SIG-M5 (cell line): ENCODE measurements at places on chromosomes 4 and X.

GRCh38 chr4:119040694-119041185 lies 94.9 kb upstream of the MYOZ2 start:
- no peak for DNase-seq

GRCh38 chrX:150897421-150898320 lies 797 bp downstream of the CD99L2 start:
- DNase-seq: no peak

- no peak for DNase-seq
These were observed 36.4 kb downstream of the HTRA3 start for GRCh38 chr4:8305851-8306471.

GRCh38 chr4:52822583-52822971 lies 39.5 kb upstream of the RASL11B start:
- no peak for DNase-seq

DNA sequence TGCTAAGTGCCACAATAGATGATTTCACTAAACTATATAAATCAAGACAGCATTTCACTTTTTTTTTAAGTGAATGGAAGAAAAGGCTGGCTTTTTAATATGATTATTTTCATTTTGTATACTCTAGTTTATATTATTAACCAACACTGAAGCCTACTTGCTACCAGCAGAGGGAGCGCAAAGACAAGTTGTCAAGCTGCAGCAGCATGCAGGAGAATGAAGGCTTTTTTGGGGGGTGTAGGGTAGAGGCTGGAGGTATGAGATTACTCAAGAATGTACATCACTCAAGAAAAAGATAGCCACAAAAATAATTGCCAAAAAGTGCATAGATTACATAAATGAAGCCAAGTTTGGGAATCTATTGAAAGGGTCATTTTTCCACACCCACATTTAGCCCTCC lies 519.5 kb downstream of the FGF13 start:
- DNase-seq: no peak

GRCh38 chrX:3807906-3808305 lies 94.5 kb upstream of the PRKX start:
- no peak for DNase-seq

- no peak for DNase-seq
These were observed 1183.4 kb upstream of the PCDH7 start for GRCh38 chr4:29536745-29537144.

GRCh38 chr4:108116423-108117168 lies 52.1 kb downstream of the LEF1 start:
- no peak for DNase-seq

GRCh38 chrX:38060331-38060878 lies 54.1 kb downstream of the SYTL5 start:
- no peak for DNase-seq

DNA sequence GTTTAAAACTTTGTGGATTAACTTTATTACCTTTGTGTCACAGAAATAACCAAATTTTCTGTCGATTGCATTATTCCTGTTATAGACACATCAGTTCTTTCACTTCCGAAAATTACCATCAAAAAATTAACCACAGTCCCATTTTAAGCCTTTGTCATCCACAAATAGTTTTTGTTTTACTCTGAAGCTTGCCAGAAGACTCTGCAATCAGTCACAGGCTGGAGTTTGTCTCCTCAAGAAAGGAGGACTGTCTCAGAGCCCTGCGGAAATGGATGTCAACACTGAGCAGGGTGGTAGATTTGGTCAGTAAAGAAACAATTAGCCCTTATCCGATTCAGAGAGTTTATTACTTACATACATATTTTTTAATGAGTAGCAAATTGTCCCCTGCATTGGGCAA lies 20.1 kb upstream of the TCEAL4 start:
- no peak for DNase-seq

- no peak for DNase-seq
These were observed 2.7 kb downstream of the TMEM255A start for GRCh38 chrX:120308558-120308957.

GRCh38 chr4:109611045-109611646 lies 51.1 kb downstream of the MCUB start:
- DNase-seq: no peak

GRCh38 chr4:26151615-26152014 lies 169.2 kb upstream of the RBPJ start:
- no peak for DNase-seq

DNA sequence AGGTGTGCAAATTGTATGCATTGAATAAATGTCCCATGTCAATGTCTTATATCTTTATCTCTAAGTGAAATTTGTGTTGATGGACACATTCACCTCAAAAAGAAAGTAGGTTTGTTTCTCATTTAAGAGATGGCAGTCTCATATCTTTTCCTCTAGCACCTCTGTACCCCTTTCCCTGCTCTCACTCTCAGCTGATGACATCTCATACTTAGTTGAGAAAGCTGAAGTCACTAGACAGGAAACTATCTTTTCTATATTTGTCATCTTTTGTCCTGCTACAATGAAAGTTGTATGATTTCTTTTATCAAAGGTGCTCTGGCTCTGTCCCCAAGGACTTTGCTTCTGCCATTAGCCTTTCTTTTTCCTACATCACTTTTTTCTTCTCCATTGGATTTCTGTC lies 84.0 kb upstream of the GRPR start:
- no peak for DNase-seq

DNA sequence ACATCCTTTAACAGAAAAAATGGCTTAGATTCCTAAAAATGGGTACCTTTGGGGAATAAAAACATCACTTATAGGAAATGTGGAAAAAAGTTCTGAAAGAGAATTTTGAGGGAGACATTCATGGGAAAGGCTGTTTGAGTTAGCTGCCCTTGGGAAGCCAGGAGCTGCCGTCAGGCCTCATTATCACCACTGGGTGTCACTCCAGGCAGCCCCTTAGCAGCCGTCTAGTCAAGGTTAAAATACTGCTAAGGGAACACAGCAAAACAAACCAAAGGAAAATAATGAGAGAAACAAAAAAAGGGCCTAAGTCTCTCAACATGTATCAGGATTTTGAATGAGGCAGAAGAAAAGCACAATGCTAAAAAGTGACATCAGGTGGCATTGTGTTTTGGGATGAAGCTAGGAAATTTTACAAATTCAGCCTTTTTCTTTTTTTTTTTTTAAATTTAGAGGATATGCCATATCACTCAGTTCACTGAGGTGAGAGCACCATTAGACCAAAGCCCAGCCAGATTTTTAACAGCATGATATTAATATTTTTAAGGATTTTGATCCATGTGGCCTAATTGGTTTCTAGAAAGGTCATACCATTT lies 235.3 kb downstream of the GPAT3 start:
- DNase-seq: no peak

- no peak for DNase-seq
These were observed 841.6 kb upstream of the AADAT start for GRCh38 chr4:170931321-170931720.

DNA sequence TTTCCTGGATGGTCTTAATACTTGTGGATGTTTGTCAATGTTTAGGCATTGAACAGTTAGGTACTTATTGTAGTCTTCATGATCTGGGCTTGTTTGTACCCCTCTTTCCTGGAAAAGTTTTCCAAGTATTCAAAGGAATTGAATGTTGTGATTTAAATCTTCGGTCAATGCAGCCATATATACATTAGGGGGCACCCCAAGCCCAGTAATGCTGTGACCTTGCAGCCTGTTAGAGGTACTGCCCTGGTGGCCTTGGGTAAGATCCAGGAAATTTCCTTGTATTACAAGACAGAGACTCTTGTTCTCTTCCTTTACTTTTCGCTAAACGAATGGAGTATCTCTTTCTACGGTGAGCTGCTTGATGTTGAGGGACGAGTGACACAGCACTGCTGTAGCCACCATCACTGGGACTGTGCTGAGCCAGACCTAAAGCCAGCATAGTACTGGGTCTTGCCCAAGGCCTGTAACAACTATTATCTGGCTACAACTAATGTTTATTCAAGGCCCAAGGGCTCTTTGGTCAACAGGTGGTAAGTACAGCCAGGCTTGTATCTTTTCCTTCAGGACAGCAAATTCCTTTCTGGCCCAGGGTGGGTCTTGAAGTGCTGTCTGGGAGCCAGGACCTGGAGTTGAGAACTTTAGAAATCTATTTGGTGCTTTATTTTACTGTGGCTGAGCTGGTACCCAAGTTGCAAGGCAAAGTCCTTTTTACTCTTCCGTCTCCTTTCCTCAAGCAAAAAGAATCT lies 118.3 kb upstream of the ATOH1 start:
- DNase-seq: no peak
